ENCODE measurements at places on chromosomes 2 and 18.

DNA sequence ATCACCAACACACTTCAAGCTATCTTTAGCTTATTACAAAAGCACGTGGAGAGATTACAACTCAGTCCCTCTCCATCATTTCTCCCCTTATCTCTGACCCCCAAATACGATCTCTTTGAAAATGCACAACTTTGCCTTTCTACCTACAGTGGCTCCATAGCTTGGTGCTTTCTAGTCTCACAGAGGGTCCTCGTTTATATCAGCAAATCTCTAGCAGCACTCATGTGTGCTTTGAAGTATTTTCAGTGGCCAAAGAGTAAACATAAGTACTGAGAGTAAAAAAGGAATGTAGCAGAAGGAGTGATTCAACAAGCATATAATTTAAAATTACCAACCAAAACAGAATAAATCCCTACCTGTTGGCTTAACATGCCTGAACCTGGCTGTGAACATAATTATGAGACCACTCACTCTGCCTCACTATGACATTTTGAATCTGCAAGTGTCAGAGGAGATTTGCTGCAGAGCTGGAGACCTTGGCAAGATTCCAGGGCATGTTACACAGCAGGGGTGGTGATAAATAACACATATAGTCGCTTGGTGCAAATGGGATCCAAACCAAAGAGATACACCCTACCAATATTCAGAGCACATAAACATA is 54.6 kb downstream of the LAMA3 start:
- no peak for DNase-seq

- no peak for DNase-seq
These were observed 807 bp upstream of the NEU4 start for GRCh38 chr2:241808051-241808720.

DNA sequence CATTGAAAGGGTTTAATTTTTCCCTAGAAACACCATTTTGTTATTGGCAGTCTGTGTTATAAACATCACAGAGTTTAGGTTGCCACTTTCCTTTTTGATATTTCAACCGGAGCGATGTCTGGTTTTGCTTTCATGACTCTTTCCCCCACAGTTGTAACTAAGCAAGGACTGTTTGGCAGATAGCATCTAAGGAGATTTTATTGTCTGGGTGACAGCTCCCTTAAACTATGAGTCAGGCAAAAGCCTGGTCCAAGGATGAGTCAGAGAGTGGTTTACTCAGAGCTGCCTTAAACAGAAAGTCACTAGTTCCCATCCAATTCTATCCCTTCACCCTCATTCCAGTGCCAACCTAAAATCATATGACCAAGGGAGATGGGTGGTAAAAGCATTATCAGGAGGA is 341.6 kb upstream of the VWC2L start:
- peak; percentile 72 for DNase-seq

- no peak for DNase-seq
These were observed 20.8 kb upstream of the HPCAL1 start for GRCh38 chr2:10281891-10282290.

GRCh38 chr2:230849633-230850357 is 14.9 kb upstream of the ITM2C start:
- no peak for DNase-seq

DNA sequence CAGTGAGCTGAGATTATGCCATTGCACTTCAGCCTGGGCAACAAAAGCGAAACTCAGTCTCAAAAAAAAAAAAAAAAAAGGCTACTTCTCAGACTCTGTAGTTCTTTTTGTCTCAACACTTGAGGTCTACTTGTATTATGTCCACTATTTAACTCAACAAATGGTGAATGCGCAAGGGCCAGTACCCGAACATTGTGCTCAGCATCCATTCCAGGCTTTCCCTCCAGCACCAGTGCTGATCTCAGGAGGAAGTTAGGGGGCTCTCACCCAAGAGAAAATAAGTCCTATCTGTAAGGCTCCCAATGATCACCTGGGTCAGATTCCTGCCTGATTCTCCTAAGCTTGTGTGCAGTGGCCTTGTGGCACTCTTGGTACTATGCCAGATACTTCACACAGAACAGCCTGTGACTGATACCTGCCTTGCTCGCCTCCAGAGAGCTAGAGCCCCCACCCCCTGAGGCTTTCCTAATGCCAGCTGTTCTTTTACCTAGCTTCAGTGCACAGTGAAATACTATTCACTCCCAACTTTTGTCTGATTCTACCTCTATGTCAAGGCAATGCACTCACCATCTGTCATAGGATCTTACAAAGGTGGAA is 74.9 kb downstream of the INO80D start:
- DNase-seq: no peak

- peak; percentile 94 for DNase-seq
These were observed 14.7 kb upstream of the ITGB6 start for GRCh38 chr2:160214461-160215445.
